ENCODE measurements at places on chromosomes 2 and 18.

DNA sequence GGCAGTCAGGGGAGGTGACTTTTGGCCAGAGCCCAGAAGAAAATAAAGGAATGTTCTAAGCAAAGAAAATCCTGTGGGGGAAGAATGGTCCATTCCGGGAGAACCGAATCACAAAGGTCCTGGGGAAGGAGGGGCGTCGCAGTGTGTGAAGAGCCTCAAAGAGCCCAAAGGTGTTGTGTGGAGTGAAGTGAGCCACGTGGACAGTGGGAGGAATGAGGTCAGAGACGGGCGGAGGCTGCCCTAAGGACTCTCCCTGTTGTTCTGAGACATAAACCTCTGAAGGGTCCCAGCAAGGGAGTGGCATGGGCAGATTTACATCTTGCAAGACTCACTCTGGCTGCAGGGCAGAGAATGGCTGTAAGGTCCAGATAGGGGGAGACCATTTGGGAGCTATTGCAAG lies 91.3 kb upstream of the SEC11C start:
- DNase-seq: no peak

GRCh38 chr2:152359573-152360363 lies 24.8 kb downstream of the FMNL2 start:
- no peak for DNase-seq

GRCh38 chr2:157438863-157439823 lies 4.7 kb downstream of the CYTIP start:
- no peak for DNase-seq

DNA sequence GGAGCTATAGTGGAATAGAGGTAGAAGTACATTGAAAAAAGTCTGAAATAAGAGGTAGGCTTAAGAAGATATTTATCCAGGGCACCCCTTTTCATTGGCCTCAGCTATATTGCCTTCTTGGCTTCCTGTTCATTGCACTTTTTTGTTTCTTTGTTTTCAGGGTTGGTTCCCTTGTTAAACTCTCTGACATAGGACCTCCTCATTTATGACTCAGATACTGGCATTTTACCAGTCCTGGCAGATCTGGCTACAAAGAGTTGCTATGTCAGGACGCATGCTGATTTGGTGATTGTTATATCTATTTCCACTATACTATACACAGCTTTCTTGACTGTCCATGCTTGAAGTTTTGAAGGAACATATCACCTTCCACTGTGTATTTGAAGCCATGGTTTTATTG lies 60.0 kb downstream of the GCA start:
- no peak for DNase-seq

DNA sequence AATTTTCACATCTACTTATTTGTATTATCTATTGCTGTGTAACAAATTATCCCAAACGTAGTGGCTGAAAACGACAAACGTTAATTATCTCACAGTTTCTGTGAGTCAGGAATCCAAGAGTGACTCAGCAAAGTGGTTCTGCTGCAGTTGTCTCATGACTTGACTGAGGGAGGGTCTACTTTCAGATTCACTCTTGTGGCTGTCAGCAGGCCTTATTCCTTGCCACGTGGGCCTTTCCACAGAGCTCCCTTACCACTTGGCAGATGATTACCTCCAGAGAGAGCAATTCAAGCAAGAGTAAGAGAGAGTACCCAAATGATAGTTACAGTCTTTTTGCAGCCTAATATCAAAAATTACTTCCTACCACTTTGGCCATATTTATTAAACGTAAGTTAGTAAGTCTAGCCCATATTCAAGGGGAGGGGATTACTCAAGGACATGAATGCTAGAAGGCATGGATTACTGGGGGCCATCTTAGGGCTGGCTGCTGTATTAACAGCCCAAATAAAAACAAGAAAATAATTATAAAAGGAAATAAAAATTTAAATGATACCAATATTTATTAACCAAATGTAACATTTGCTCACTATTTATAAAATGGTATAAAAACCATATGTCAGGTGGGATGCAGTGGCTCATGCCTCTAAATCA lies 48.7 kb upstream of the NBEAL1 start:
- DNase-seq: no peak

DNA sequence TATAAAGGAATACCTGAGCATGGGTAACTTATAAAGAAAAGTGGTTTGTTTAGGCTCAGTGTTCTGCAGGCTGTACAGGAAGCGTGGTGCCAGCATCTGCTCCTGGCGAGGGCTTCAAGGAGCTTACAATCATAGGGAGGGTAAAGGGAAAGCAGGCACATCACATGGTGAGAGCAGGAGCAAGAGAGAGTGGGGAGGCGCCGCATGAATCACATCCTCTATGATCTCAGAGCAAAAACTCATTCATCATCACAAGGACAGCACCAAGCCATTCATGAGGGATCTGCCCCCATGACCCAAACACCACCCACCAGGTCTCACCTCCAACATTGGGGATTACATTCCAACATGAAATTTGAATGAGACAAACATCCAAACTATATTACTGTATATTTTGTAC lies 32.5 kb downstream of the R3HDM1 start:
- no peak for DNase-seq

Measured in activated CD4-positive, alpha-beta T cell treated with anti-CD3 and anti-CD28 coated beads, Interleukin-2, amount 50 U/mL, for 4 hours (primary cell).